ENCODE measurements at places on chromosomes 12 and 14. TPM values are rescaled to one million over a fixed set of nuclear protein-coding genes. Genes with fewer than 3 reads are reported as not detected.

Gene APOF
- not detected for total RNA-seq

Gene NANOG
- 0.56 TPM for total RNA-seq

Gene HPD
- total RNA-seq, result 17.4 TPM

Gene EIF2S3B
- 0.33 TPM for total RNA-seq

Gene LRRIQ1
- total RNA-seq, result not detected

Gene TRPV4
- 1.1 TPM for total RNA-seq

Gene CLEC1B
- not detected for total RNA-seq

Gene TAS2R46
- 2.2 TPM for total RNA-seq

DNA sequence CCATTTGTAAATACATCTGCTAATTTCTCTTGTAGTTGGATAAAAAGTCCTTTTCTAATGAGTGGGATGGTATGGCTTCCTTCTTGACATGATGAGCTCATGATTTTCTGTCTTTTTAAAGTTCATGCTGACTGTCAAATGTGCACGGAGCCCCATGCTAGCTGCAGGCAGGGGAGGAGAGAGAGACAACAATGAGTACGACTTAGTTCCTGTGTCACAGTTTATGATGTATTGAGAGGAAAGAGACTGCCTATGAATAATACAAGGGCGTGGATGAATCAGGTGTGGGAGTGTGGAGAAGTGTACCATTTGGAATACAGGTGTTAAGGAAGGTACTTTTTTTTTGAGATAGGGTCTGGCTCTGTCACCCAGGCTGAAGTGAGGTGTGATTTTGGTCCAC is 10.7 kb upstream of the TBC1D30 start:
- DNase-seq, result no peak

GRCh38 chr12:820336-820735 is 68.0 kb downstream of the WNK1 start:
- DNase-seq, result no peak

- no peak for DNase-seq
Measured at GRCh38 chr12:24212496-24212895, 263.0 kb upstream of the SOX5 start.

- no peak for DNase-seq
Measured at GRCh38 chr14:74048281-74048680, 29.1 kb downstream of the BBOF1 start.

- no peak for DNase-seq
Measured at GRCh38 chr14:103896578-103896977, 31.7 kb upstream of the TDRD9 start.

DNA sequence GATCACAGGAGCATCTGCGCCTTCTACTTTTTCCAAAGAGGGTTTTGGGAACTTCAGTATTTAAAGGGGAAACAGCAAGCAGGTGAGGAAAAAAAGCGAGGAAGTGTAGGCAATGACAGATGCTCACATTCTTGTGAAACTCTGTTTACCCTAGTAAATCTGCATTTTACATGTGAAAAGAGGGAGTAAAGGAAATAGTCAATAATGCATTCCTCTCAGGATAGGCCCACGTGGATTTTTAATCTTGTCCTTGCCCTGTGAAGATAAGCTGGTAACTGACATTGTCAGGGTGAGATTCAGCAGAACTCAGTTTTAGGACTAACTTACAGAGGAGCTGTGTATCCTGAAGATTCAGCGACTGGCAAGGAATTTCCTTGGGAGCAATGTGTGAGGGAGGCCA is 1119.2 kb upstream of the TMEM132C start:
- no peak for DNase-seq

- DNase-seq, result peak; percentile 45
Measured at GRCh38 chr12:34390846-34391700, 368.8 kb downstream of the ALG10 start.

DNA sequence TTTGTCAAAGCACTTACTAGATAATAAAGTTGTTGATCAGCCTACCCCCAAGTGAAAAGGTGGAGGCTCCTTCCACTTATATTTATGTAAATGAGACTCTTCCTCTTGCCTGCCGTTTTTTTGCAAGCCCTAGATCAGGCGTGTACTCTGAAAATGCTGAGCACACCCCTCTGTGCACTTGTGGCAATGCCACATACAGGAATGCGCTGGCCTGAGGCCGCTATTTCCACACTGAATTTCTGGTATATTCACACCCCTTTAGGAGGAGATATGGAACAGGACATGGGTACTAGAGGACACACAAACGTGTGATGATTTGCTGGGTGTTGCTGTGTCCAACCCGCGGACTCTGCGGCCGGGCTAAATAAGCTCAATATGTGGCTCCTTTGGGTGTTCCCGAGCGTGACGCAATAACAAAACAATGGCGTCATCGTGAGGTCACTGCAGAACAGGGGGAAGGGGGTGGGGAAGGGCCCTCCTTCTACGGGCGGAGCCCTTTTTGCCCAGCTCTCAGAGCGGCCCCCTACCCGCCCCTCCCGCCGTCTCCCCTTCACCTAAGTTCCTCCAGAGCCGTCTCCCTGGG is 554 bp upstream of the TSPAN31 start:
- DNase-seq, result peak; percentile 95

DNA sequence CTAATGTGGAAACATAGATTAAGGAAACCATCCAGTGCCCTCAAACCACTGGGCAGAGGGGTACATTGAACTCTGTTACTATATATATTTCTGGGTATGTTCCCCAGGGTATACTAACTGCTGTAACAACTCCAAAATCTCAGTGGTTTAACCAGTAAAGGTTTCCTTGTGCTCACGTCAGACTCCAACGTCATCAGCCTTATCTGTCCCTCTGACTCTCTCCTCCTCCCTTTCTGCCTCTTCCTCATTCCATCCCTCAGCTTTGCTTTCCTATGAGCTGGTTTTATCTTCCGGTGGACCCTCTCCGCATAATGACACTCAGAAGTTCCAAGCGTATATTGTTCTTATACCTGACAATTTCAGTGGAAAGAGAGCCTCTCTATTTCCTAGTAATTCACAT is 21.2 kb upstream of the SMCO2 start:
- no peak for DNase-seq

DNA sequence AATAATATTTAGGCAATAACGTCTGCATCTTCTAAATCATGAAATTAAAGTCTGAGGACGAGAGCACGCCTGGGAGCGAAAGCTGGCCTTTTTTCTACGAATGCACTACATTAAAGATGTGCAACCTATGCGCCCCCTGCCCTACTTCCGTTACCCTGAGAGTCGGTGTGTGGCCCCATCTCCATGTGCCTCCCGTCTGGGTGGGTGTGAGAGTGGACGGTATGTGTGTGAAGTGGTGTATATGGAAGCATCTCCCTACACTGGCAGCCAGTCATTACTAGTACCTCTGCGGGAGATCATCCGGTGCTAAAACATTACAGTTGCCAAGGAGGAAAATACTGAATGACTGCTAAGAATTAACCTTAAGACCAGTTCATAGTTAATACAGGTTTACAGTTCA is 19.3 kb downstream of the CKB start:
- peak; percentile 61 for DNase-seq

DNA sequence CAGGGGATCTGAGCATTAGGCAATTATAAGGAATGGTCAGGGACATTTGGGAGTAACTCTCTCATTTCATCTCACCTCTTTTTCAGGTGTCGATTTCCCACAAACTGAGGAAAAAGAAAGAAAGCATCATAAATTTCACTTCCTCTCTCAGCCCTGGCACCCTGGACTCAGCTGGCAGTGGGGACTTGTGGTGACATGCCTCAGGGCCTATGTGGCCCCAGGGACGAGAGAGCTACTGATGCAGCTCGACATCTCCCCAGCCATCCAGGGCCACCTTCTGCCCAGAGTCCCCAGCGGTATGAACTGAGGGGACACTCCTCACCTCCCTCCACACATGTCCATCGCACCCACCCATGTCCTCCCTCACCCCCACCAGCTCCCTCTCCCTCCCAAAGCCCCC is 11.7 kb downstream of the TNFRSF1A start:
- DNase-seq, result no peak

GRCh38 chr14:79544698-79545070 is 666.6 kb downstream of the DIO2 start:
- DNase-seq, result no peak

- no peak for DNase-seq
Measured at GRCh38 chr14:102935756-102936155, 13.3 kb downstream of the AMN start.

DNA sequence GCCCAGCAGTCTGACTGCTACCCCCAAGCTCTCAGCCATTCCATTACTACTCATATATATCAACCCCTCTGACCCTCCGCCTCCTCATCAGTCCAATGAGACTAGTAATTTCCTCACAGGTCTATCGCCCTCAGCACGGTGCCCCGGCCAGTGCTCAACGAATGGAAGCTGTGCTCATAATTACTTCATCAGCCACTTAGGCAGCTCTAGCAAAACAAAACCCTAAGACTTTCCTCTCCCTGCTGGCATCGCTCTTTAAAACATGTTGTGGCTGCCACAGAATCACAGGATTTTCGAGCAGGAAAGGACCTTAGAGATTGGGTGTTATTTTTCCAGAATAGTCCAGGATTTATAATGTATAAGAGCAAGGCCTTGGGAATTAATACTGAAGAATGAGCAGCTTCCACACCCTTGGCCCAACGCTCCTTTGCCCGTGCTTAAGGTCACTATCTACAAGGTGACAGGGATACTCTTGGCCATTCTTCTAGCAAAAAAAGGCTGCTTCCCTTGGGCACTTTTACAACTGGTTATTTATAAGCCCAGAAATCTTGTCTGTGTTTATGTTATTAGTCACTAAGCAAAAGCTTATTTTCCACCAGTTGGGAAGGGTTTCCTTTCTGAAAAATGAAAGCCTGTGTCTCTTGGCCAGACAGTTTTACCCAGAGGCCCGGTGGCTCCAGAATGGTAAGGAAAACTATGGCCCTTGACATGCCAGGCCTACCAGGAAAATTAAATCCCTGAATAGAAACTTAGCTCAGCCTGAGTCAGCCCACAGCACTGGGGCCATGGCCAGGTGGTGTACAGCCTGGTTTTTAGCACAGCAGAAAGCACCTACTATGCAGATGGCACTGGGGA is 47.9 kb downstream of the NUAK1 start:
- DNase-seq, result peak; percentile 88

Data from posterior vena cava (tissue), 2 donors.